Prostate gland (tissue), 2 donors: ENCODE measurements at places on chromosomes 6 and 20. TPM values are rescaled to one million over a fixed set of nuclear protein-coding genes. Genes with fewer than 3 reads are reported as not detected.
A peak's percentile ranks its signal among the peaks of the same experiment; 100 is the strongest.

DNA sequence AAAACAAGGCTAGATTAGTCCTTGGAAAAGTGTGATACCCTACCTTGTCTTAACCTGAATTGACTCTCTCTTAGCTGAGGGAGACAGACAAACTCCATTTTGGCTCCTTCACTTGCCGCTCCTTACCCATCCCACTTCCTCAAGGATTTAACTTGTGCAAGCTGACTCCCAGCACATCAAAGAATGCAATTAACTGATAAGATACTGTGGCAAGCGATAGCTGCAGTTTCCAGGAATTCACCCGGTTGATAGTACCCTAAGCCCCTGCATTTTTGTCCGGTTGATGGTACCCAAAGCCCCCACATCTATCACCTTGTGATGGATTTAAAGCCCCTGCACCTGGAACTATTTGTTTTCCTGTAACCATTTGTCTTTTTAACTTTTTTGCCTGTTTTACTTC, 1.9 kb upstream of the SERINC3 start:
- no peak for DNase-seq

DNA sequence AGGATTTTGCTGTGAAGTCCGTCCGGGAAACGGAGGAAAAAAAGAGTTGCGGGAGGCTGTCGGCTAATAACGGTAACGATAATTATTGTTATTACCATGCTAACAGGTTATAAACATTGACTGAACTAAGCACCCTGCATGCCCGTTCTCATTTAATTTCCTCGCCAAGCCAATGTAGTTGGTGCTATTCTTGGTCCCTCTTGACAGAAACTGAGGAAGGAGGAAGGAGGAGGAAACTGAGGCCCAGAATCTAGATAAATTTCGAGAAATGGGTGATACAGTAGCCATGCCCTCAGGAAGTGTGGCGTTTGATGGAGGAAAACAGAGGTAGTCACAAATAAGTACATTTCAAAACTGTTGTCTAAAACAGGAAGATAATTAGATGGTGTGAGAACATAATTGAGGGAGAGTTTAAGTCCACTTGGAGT, 474 bp downstream of the TPX2 start:
- DNase-seq = no peak

DNA sequence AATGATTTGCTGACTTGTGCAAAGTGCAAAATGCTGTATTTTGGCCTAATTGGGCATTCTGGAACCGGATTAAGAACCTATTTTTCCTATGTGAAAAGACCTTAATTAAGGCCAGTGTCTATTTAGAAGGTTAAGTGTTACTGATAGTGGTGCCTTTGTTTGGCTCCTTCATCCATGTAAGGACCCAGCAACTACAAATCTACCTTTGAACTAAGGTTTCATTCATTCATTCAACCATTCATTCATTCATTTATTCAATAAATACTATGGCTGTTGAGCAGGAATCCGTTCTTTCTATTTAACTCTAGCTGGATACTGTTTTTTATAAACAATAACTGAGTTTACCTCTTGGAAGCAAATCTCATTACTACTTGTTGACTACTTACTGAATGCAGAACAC, 33.6 kb downstream of the MAPK14 start:
- DNase-seq = no peak

The TRAPPC3L gene
- not detected for total RNA-seq

The CALHM6 gene
- total RNA-seq = 6.3 TPM

DNA sequence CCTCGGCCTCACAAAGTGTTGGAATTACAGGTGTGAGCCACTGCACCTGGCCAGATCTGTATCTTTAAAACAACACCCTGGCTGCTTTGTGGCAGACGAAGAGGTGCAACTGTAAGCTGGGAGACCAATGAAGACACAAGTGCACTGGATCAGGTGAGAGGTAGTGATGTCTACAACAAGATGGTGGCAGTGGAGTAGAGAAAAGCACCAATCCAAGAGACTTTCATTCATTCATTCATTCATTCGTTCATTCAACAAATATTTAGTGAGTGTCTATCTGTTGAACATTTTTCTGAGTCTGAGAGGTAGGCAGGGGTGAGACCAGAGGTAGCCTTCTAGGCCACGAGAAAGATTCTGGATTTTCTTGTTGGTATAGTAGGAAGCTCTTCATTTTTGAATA, 36.9 kb upstream of the TTPAL start:
- DNase-seq = no peak

DNA sequence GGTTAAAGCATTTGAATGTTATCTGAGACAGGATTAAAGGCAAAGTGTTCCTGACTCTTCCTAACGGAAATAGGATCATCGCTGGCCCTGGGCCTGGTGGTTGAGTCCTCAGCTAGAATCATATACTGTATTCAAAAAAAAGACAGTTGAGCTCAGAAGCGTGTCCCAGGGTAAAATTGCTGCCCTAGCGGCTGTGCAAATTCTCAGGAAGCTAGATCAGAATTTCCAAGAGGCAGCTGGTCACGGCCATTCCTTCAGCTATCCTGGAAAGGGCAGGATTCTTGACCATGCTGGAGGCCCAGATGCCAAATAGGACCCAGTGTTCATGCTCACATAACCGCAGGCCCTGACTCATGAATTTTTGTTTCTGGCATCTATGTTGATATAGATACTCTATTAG, 67.4 kb downstream of the STMND1 start:
- DNase-seq = no peak

- DNase-seq = no peak
Observed at GRCh38 chr6:22444330-22444729, 125.0 kb upstream of the HDGFL1 start.

DNA sequence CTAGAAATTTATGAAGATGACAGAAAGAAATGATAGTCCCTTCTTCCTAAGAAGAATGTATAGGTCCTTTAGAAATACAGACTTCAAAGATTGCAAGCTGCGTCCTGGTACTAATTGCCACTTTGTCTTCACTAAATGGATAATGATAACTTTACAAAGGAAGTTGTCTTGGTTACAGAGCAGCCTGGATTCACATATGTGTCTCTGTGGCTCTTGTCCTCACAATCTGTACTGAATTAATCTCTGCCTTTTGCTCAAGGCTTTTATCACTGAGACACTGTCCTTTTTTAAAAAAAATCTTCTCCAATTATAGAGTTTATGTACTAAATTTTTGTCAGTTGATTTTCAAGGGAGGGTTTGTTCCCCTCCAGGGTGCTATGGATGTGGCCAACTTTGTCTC, 17.5 kb upstream of the MRAP2 start:
- no peak for DNase-seq

- no peak for DNase-seq
Observed at GRCh38 chr6:14951704-14952103, 294.2 kb upstream of the JARID2 start.

The NR2E1 gene
- total RNA-seq = not detected

DNA sequence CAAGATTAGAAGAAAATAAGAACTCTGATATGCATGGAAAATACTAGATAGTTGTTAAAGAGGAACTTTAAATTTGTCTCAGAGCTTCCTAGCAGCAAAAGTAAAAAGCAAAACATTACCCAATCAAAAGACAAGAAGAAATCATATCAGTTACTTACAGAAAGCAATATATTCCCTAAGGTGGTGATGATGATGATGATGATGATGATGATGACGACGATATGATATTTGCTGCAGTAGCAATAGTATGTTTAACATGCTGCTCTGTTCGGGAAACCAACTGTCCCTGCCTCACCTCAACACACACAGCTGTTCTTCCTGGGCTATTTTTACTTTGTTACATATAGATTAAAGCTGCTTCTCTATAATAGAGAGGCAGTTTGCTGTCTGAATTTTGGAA, 12.0 kb upstream of the TBX18 start:
- DNase-seq = no peak

The RNF182 gene
- 3.2 TPM for total RNA-seq

DNA sequence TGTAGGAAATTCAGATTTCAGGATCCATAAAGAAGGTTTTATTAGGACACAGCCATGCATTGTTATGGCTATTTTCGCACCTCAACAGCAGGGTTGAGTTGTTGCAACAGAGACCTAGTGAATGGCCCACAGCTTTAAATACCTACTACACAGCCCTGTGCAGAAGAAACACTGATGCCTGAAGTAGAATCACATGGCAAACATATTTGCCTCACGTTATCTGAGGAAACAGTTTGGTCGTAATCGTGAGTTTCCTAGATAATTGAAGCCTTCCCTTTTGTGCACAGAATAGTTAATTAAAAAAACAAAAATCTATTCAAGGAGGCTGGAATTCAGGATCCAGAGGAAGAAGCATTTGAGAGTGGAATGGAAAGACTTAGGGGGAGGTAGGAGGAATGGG, 55.1 kb downstream of the GCNT2 start:
- DNase-seq = no peak

- no peak for DNase-seq
Observed at GRCh38 chr6:110526726-110527125, 50.3 kb upstream of the SLC22A16 start.

The TRIM38 gene
- 8.7 TPM for total RNA-seq

DNA sequence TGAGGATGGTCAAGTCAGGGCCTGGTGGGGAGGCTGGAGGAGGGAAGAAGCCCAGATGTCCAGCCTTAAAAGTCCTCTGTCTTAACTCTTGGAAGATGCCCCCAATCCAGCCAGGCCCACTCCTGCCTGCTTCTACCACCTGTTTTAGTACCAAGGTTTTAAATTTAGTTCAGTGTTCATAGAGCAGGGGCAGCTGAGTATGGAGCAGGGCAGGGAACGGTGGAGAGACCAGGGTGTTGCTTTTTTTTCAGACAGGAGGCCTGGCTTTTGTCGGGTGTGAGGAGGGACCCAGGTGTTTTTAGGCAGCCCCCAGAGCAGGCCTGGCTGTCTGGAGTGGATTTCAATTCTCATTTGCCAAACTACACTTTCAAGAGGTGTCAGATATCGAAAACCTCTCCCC, 278.8 kb downstream of the CDC5L start:
- DNase-seq = no peak

GRCh38 chr6:116316772-116317467, 37.2 kb upstream of the TSPYL1 start:
- DNase-seq = no peak

- DNase-seq = peak; percentile 66
Observed at GRCh38 chr6:138692058-138692977, 81.3 kb upstream of the CCDC28A start.
